ENCODE measurements at places on chromosomes 3 and 15.

DNA sequence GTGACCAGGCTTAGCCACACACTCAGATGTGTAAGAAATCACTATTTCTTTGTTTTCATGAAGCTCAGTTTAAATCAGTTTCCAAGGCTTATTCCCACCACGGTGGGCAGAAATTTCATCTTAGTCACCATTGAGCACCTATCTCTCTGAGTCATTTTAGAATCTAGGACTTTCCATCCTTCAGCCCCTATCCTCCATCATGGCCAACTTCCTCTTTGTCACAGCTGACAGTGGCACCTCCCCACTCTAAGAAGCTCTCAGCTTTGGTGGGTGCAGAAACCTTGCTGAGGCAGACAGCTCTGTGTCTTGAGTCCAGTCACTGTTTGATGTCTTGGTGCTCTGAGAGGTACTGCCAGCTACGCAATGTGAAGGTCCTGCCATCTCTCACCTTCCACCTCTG lies 32.9 kb downstream of the SNTN start:
- no peak for DNase-seq

DNA sequence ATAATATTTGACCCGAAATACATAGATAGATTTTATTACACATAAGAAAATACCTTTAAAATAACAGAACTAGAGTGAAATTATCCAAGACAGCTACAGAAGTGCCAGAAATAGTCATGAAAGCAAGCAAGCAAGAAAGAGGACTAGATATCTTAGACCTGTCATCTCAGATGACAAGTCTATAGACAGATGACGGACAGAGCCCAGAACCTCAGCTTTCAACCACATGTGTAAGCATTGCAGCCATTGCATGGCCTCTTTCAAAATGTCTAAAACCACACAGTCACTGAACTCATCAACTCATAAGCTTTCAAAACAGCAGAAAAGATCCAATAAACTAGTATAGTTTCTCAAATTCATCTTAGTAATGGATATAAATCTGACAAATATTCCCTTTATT lies 59.8 kb upstream of the FHIT start:
- no peak for DNase-seq

DNA sequence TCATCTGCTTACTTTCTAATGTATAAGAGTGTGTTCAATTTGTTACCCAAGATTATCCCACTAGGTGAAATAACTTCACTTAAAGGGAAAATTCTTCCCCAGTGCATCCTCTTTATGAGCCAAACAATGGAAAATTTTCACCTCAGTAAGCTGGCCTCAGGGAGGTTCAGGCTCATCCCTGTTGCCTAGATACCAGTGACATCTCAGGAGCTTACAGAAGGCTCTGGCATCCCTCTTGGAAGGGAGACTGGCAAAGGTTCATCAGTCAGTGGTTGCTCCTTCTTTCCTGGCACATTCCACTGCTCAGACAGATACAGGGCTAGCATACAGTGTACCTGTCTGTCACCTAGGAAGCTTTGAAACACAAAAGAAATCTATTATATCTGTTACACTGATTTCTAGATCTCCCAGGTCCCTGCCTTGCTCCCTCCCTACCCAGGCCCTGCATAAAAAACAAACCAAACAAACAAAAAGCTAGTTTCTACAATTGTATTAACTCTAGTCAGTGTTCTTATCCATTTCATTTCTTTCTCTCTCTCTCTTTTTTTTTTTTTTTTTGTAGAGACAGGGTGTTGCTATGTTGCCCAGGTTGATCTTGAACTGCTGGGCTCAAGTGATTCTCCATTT lies 1.7 kb downstream of the IP6K2 start:
- no peak for DNase-seq

DNA sequence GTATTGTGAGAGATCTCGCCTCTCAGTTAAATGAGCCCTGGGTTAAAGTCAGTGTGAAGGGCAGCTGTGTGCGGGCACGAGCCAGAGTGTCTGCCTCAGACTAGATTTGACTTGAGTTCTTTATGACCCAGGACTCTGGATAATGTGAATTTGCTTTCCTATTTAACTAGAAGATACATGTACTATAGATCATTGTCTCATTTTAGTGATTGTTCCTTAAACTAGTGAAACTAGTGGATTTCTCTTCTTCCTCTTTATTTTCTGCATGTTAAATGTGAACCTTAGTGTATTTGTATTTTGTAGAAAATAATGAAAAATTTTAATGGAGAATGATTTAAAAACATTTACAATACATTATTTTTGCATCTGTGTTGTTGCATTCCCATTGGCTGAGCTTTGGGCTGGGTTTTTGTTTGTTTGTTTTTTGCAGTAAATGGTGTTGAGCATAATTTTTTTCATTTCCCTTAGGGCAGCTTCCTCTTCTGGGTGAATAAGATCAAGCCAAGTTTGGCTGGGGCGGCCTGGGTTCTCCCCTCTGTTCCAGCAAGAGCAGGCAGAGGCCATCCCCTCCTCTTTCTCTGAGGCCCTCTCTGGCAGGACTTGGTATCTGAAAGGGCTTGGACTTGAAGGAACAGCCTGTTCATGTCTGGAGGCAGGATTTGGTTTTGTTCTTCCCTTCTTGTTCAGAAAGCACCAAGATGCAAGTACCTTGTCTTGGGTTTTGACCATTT lies 15.0 kb downstream of the GCSAM start:
- DNase-seq: no peak

GRCh38 chr15:28103831-28104230 lies 4.7 kb upstream of the OCA2 start:
- no peak for DNase-seq

- no peak for DNase-seq
These were observed 172.7 kb downstream of the WDR72 start for GRCh38 chr15:53586799-53587198.

- DNase-seq: peak; percentile 50
These were observed 817 bp downstream of the CLK3 start for GRCh38 chr15:74616366-74616939.

GRCh38 chr3:67617518-67617917 lies 36.9 kb downstream of the SUCLG2 start:
- no peak for DNase-seq

DNA sequence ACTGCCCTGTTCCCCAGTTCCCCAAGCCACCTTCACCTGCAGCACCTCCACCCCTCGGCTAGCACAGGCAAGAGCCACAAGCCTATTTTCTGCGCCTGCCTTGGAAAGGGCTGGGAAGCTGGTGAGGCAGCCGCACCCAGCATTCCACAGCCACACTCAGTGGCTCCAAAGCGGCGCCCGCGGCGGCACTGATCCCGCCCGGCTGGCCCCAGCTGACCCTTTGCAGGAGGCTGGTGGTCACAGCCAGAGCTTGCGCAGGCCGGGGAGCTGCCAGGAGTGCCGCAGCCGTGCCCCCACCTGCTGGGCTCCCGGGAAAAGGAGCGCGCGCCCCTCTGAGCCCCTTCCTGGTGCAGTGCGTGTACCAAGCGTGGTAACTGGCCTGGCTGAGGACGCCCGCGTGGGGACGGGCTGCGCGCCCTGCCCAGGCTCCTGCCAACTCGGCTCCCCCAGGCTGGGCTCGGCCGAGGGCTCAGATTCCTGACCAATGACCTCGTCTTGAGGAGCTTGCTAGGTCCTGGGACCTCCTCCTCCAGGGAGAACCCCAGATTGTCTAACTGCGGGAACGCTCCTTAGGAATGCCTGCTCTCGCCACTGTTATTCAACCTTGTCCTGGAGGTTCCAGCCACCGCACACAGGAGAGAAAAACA lies 13.3 kb downstream of the GRAMD2A start:
- DNase-seq: no peak

- DNase-seq: no peak
These were observed 103.1 kb upstream of the ATP11B start for GRCh38 chr3:182690172-182690571.

DNA sequence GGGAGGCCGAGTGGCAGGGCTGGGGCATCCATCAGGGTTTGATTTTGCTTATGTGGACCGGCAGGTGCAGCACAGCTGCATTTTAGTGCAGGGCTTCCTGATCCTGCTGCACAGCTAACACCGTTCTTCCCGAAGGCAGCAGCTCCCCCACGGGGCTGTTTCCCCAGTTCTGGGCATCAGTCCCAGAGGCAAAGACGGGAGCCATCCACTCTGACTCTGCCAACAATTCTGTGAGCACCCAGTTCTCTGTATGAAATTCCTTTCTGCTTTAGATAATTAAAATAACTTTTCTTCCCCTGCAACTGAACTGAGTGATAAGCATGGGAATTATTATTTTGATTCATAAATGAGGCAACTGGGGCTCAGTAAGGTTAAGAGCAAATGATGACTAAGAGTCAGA lies 262.9 kb upstream of the ATP10A start:
- DNase-seq: no peak

GRCh38 chr3:152243301-152243711 lies 25.4 kb upstream of the MBNL1 start:
- DNase-seq: no peak
